ENCODE measurements at places on chromosomes 13 and 19.

DNA sequence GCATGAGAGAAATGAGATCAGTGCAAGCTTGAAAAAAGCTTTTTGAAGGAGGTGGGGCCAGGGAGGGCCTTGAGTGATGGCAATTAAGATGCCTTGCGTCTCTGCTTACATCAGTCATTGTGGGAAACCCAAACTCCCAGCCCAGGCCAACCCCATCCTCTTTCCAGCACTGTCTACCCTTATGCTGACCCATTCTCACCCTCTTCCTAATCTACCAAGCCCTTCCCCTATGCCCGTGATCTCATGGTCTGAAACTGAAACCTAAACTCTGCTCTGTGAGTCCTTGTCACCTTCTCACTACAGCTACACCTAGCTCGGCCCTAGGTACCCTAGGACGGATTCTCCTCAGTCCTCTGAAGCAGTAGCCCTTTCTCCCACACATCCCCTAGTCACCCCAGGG is 36.0 kb upstream of the SERP2 start:
- DNase-seq, result no peak

GRCh38 chr13:46738055-46738454 is 58.9 kb downstream of the ESD start:
- DNase-seq, result no peak

GRCh38 chr13:41854758-41855157 is 106.2 kb downstream of the VWA8 start:
- no peak for DNase-seq

GRCh38 chr13:74092711-74093110 is 41.5 kb downstream of the KLF12 start:
- DNase-seq, result no peak

- no peak for DNase-seq
Observed at GRCh38 chr19:51461723-51462161, 3.5 kb upstream of the SIGLEC8 start.

- no peak for DNase-seq
Observed at GRCh38 chr19:46426035-46426505, 2.7 kb downstream of the PNMA8C start.

GRCh38 chr13:42633495-42633894 is 59.5 kb downstream of the TNFSF11 start:
- no peak for DNase-seq

DNA sequence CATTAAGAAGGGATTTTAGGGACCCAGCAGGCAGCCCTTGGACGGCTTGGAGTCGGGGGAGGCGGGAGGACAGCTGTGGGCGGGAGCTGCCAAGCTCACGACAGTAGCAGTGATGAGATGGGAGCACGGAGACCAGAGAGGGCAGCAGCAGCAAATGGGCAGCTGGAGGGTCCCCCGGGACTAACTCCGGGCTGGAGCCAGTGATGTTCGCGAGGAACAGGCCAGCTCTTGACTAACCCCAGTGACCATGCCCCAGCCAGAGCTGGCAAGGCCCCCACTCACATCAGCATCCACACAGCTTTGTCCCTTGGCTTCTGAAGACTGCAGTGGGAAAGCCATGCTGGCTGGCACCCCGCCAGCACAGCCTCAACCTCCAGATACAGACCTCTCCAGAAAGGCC is 81.9 kb downstream of the RAB20 start:
- no peak for DNase-seq

GRCh38 chr13:75147946-75148345 is 334.0 kb downstream of the TBC1D4 start:
- DNase-seq, result no peak

GRCh38 chr13:46795321-46795720 is 1.6 kb downstream of the ESD start:
- DNase-seq, result no peak

DNA sequence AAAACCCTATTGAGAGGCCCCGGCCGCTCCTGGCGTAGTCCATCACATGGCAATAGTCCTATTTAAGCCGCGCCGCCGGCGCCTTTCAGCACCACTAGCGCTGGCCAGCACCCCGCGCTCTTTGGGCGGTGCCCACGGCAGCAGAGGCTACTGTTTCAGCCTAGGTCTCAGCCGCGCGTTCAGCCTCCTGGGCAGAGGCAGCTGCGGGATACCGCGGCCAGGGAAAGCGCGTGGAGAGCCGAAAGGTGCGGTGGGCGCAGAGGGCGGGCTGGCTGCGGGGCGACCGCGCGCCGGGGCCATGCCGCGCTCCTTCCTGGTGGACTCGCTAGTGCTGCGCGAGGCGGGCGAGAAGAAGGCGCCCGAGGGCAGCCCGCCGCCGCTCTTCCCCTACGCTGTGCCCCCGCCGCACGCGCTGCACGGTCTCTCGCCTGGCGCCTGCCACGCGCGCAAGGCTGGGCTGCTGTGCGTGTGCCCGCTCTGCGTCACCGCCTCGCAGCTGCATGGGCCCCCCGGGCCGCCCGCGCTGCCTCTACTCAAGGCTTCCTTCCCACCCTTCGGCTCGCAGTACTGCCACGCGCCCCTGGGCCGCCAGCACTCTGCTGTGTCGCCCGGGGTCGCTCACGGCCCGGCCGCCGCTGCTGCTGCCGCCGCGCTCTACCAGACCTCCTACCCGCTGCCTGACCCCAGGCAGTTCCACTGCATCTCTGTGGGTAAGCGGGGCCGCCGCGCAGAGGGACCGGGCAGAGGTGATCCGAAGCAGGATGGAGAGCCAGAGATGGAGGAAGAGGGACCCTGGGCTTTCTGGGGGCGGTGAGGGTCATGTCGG is at the start of gene GSX1:
Gene GSX1 (plus strand): TSS at position 91 of the 826 bp plus-strand sequence. CDS start 208 bp downstream, at position 299.
- peak; percentile 9 for DNase-seq

- no peak for DNase-seq
Observed at GRCh38 chr13:94992036-94992960, 280.0 kb upstream of the SOX21 start.

DNA sequence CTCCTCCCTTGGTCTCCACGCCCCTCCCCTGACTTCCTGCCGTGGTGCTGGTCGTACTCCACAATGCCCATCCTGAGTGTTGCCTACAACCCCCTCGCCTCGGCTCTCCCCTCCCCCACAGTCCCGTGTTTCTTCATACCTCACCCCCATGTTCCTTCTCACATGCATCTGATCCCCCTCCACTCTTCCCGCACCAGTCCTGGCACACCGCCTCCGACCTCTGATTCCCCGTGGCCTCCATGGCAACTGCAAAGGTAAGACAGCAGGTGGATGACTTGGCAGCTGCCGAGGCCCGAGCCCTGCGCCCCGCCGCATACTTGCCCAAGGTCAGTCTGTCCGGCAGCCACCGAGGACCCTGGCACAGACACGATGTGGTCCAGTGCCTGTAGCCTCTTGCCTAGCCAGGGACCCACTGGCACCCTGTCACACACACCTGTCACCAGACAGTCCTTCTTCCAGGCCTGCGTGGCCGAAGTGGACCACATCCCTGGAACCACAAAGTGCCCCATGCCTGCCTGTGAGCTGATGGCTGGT is 16.1 kb upstream of the SDHAF1 start:
- no peak for DNase-seq

DNA sequence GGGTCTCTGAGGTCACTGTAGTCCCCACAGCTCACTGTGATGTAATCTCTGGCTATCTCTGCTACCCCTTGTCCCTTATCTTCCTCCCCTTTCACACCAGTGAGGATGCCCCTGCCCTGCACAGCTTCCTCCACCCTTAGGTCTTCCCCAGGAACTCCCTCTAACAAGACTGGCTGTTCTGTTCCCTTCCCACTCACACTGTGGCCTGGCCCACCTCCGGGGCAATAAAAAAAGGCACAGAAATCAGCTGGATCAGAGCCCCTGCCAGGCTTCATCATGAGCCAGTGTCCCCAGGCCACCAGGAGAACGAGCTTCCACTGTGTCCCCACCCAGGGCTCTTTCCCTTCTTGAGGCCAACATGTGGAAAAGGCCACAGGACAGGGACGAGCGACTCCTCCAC is 4.6 kb downstream of the CEACAM3 start:
- no peak for DNase-seq

DNA sequence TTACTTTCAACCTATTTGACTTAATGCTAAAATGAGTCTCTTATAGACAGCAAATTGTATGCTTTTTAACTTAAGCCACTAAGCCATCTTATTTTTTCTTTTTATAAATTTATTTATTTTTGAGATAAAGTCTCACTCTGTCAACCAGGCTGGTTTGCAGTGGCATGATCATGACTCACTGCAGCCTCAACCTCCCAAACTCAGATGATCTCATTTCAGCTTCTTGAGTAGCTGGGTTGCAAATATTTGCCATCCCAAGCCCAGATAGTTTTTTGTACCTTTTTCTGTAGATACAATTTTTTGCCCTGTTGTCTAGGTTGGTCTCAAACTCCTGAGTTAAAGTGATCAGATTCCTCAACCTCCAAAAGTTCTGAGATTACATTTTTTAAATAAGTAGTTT is 27.1 kb downstream of the ZNF714 start:
- no peak for DNase-seq

DNA sequence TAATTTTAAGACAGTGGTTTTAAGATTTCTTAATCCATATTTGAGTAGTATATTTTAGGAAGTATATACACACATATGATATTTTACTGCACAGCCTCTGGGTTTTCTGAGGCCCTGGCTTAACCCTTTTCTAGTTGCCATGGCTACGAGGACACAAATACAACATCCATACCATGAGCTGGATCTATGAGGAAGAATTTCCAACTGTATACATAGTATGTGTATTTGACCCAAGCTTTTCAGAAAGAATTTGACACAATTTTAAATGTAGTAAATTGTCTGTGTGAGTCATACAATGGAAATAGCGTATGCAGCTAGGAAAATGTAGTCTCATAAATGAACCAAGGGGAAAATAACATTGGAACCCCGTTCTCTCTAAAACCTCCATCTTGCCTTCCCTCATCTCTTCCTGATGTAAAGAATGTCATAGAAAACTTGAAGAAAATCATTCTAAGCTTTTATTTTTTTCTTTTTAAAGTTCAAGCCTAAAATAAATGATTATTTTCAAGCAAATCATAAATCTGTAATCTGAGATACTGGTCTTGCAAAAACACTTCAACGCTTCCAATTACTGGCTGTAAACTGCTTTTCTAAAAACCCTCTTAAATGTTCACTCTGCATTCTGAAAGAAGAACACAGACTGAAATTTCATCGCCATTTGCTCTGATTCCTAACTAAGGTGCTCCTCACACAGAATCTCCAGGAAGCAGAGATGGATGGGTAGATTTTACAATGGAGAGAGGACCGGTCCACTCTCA is 172.4 kb downstream of the LACC1 start:
- no peak for DNase-seq

- no peak for DNase-seq
Observed at GRCh38 chr13:44399074-44399473, 25.4 kb downstream of the SERP2 start.

GRCh38 chr19:55526216-55527196 is 10.4 kb downstream of the SBK2 start:
- DNase-seq, result no peak

- no peak for DNase-seq
Observed at GRCh38 chr13:38814331-38814730, 127.5 kb downstream of the FREM2 start.

DNA sequence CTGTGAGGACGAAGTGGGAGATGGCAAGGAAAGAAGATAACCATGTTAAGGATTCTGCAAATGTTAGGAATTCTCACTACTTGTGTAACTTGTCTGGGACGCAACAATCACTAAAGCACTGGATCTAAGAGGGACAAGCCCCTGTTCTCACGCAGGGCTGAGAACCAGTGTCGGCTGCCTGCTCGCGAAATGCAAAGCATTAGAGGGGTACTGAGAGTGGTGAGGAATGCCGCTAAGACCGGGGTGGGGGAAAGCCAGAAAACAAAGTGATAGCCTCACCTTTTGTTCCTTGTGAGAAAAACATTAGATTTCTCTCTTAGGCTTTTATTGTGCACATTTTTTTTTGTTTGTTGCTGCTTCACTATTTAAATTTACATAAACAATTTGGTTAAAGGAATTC is 241.9 kb downstream of the ABCC4 start:
- DNase-seq, result no peak

- no peak for DNase-seq
Observed at GRCh38 chr13:75076476-75076875, 405.5 kb downstream of the TBC1D4 start.

DNA sequence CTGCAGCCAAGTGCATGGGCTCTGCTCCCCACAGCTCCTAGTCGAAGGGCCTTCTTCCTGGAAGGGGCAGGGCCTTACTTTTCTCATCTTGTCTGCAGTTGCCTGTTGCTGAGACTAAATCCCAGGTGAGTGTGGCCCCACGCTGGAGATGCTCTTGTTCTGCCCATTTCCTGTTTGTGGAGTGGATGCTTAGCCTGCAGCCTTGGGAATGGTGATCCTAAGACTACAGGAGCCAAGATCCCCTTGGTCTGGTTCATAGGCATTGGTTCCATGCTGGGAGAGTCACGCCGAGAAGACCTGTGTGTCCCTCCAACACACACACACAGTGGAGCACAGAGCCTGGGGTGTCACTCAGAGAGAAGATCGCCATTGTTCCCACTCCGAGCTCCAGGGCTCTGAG is 23.5 kb downstream of the CFAP97D2 start:
- DNase-seq, result no peak

- DNase-seq, result no peak
Observed at GRCh38 chr13:25910243-25910642, 141.6 kb downstream of the SHISA2 start.

- DNase-seq, result no peak
Observed at GRCh38 chr13:78826312-78826711, 167.4 kb upstream of the OBI1 start.

DNA sequence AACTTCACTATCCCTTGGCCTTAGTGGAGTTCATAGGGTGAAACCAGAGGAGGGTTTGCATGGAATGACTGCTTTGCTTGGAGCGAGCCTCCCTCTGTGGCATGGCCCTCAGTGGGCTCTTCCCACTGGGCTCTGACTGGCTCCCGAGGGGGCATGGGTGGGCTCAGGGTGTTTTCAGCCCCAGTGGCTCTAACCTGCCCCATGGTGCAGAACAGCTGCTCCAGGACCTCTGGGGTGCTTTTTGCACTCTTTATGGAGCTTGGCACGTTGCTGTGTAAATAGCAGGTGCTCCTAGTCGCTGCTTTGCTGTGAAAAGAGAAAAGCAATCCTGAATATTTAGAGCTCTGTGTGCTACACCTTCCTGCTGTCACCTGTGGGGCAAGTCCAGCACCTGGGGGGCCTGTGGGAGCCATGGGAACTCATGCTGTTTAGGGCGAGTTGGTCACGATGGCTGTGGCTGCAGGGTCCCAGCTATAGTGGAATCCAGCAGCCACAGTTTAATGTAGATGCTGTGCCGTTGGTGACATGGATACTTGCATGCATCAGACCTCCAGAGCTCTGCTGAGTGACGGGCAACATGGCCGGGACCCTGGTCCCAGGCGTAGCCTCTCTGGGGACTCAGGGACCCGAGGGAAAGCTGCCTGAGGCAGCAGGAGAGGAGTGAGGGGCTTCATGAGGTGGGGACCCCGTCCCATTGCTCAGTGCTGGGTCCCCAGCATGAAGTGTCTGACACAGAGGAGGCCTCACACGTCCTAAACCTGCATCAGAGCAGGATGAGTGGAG is 14.3 kb upstream of the MCF2L start:
- DNase-seq, result no peak

GRCh38 chr13:30416471-30416870 is 5.8 kb upstream of the UBE2L5 start:
- DNase-seq, result no peak

DNA sequence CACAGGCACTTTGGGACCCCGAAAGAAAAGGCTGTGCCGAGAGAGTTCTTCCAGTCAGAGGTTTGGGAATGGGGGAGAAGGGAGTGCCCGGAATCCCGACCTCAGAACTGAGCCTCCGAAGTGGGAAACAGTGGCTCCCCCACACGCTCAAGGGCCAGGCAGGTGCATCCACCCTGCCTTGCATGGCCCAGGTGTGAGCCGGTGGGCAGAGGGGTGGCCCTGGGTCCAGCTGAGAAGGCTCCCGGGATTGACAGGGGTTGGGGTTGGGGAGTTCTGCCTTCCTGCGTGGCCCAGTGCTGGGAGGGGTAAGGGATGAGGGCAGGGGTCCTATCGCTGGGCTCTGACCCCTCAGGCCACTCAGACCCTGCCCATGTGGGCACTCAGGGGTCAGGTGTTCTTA is 163.5 kb upstream of the TUBA3C start:
- no peak for DNase-seq

Measured in non-pigmented ciliary epithelial cell (primary cell).